ENCODE measurements at places on chromosomes 2 and 18. TPM values are rescaled to one million over a fixed set of nuclear protein-coding genes. Genes with fewer than 3 reads are reported as not detected.

DNA sequence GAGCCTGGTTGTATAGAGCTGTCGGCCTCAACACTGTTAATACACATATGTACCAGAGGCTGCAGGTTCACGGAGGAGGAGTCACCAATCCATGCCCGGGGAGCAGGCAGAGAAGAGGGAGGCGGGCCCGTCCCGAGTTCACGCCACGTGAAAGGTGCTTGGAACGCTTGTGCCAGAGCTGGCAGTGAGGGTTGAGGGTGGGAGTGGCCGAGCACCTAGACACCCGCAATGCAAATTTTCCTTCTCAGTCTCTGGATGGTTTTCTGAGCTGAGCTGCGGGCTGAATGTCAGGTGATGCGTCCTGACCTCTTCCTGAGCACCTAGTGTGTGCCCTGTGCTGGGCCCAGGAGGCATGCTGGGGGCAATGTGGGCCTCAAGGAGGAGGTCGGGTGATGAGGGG, 52.2 kb downstream of the ODC1 start:
- DNase-seq = no peak
- H3K27ac ChIP-seq = no peak overlapping the region
- no peaks in the 10 kb centered on the region for H3K4me1 ChIP-seq

GRCh38 chr18:9608298-9608697, 6.1 kb downstream of the PPP4R1 start:
- H3K36me3 ChIP-seq = peaks cover 6% of the 10 kb centered on the region
- no peak overlapping the region for H3K4me3 ChIP-seq
- no peaks in the 10 kb centered on the region for H3K27me3 ChIP-seq
- no peak overlapping the region for H3K27ac ChIP-seq
- peaks cover 7% of the 10 kb centered on the region for H3K4me1 ChIP-seq

MRPL30 gene
- 34.8 TPM for total RNA-seq

DNA sequence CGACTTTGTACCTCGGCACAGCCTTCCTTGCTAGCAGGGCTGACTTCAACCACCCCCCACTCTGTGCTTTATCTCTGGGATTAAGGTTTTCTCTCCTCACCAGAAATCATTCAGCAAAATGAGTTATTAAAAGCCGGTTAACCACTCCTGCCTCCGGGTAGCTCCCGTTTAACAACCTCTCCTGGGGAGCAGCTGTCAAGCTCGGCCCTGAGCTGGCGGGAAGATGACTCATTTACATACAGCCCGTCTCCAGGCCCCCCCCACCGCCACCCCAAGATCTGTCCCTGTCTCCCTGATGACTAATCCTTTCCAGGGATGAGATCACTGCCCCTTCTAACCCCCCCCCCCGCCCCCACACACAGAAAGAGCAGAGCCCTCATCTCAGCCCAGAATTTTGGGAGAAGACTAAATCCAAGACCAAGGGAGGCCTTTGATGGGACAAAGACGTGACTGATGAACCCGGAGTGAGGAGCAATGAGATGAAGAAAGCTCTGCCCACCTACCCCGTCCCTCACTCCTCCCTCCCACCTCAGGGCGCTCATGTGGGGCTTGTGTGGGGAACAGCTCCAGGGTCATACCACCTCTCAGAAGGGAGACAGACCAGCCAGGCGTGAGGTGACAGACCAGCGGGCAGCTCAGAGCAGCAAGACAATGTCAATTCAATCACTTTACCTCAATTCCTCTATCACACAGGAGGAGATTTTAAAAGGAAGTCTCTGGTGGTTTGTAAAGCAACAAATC, 131.4 kb downstream of the MSH2 start:
- peak overlapping the region; percentile 53 for H3K27ac ChIP-seq
- peaks cover 7% of the 10 kb centered on the region for H3K4me1 ChIP-seq
- H3K4me3 ChIP-seq = no peak overlapping the region
- no peaks in the 10 kb centered on the region for H3K36me3 ChIP-seq
- peak; percentile 89 for DNase-seq
- no peaks in the 10 kb centered on the region for H3K27me3 ChIP-seq

NXPH2 gene
- not detected for total RNA-seq

GRCh38 chr2:218925434-218925833, 34.0 kb upstream of the CDK5R2 start:
- no peak for DNase-seq
- peaks cover 24% of the 10 kb centered on the region for H3K27me3 ChIP-seq
- no peaks in the 10 kb centered on the region for H3K4me1 ChIP-seq
- H3K27ac ChIP-seq = no peak overlapping the region
- H3K36me3 ChIP-seq = no peaks in the 10 kb centered on the region
- no peak overlapping the region for H3K4me3 ChIP-seq

DNA sequence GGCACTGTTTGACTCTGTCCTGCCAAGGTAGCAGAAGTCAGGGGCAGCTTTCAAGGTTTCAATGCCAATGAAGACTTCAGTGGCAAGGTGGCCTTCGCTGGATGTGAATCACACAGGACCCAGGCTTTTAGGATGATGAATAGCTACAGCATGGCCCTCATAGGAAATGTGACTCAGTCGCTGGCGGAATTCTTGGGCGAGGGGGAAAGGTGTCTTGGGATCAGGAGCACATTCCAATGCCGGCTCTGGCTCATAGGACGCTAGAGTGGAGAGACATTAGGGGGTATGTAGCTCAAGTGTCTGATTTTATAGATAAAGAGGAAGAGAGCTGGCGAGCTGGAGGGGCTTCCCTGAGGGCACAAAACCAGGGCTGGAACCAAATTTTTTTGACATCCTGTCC, 68.6 kb downstream of the SMIM21 start:
- H3K36me3 ChIP-seq = no peaks in the 10 kb centered on the region
- H3K4me3 ChIP-seq = no peak overlapping the region
- peaks cover 3% of the 10 kb centered on the region for H3K27me3 ChIP-seq
- H3K4me1 ChIP-seq = no peaks in the 10 kb centered on the region

GRCh38 chr18:41524674-41525470, 430.2 kb upstream of the PIK3C3 start:
- no peak overlapping the region for H3K4me3 ChIP-seq
- H3K36me3 ChIP-seq = no peaks in the 10 kb centered on the region
- no peak overlapping the region for H3K27ac ChIP-seq
- no peak for DNase-seq

DNA sequence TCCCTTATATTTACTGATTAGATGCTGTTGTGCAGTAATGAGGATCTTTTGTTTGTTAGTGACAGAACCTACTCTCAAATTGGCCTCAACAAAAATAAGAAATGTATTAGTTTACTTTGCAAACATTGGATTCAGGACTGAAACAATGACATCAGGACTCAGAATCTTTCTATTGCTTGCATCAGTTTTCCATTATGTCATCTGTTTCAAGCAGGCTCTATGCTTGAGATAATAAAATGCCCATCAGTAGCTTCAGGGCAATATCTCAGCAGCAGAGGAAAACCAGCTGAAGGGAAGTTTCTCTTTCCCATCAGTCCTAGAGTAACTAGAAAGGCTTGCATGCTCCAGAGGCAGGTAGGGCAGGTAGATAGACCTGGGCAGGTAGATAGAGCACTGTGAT, 375.5 kb upstream of the SLC8A1 start:
- no peak for DNase-seq
- H3K36me3 ChIP-seq = no peaks in the 10 kb centered on the region
- no peak overlapping the region for H3K4me3 ChIP-seq
- no peak overlapping the region for H3K27ac ChIP-seq
- H3K4me1 ChIP-seq = no peaks in the 10 kb centered on the region

GRCh38 chr18:75395137-75395536, 32.4 kb downstream of the SMIM21 start:
- no peak overlapping the region for H3K27ac ChIP-seq
- no peak for DNase-seq
- no peaks in the 10 kb centered on the region for H3K36me3 ChIP-seq
- H3K4me1 ChIP-seq = no peaks in the 10 kb centered on the region
- H3K4me3 ChIP-seq = no peak overlapping the region
- peaks cover 35% of the 10 kb centered on the region for H3K27me3 ChIP-seq

DNA sequence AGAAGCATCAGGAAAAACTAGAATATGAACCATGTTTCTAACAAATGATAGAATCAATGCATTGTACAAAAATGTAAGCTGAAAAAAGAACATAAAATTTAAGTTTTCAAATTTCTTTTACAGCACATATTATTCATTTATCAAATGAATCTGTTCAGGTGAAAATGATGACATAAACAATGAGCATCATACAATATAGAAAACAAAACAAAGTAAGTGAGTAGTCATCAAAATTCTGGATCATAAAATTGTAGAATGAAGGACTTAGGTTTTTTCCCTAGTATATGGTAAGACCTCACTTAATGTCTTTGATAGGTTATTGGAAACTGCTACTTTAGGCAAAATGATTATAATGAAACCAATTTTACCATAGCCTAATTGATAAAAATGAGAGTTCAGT, 427.0 kb upstream of the KCNH7 start:
- H3K4me3 ChIP-seq = no peak overlapping the region
- no peak overlapping the region for H3K27ac ChIP-seq
- no peaks in the 10 kb centered on the region for H3K36me3 ChIP-seq
- H3K4me1 ChIP-seq = no peaks in the 10 kb centered on the region

DNA sequence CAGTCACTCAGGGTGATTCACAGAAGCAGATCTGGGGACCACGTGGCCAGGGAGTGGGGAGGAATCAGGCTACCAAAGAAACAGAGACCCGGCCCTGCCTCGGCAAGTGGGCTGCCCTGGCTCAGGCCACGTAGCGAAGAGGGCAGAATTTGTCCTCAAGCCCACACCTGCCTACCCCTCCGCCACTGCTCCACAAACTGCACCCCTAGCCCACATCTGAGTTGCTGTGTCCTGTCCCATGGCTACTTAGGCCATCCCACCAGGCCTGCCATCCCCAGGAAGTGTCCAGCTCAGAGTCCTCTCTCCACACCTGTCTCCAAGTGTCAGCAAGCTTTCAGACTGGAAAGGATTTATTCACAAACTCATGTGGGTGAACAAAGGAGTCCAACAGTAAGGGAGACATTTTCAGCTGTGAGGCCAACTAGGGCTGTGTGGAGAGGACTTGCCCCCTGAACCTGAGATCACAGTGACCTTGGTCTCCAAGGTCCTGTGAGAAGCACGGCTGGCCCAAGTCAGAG, 31.7 kb upstream of the ASPRV1 start:
- no peak overlapping the region for H3K27ac ChIP-seq
- H3K36me3 ChIP-seq = no peaks in the 10 kb centered on the region
- H3K4me3 ChIP-seq = no peak overlapping the region
- H3K4me1 ChIP-seq = peaks cover 5% of the 10 kb centered on the region

DNA sequence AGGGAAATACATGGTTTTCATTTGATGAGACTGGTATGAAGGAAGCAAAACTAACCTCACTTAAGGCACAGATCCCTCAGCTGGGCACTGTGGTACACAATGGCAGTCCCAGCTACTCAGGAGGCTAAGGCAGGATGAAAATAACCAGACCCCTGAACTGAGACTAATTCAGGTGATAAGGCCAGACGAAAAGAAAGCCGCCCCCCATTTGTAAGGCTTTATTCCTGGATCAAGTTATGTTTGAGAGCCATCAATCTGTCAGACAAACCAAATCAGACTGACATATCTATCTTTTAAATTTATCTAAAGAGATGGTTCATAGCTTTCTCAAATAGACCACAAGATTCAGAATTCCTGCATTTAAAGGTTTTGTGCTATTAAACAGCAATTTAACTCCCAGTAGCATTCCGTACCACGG, 4.1 kb downstream of the SRSF7 start:
- peaks cover 44% of the 10 kb centered on the region for H3K36me3 ChIP-seq
- H3K27ac ChIP-seq = no peak overlapping the region
- H3K4me1 ChIP-seq = peaks cover 3% of the 10 kb centered on the region
- DNase-seq = no peak

ITGB6 gene
- total RNA-seq = under 0.01 TPM

L3MBTL4 gene
- total RNA-seq = under 0.01 TPM

DNA sequence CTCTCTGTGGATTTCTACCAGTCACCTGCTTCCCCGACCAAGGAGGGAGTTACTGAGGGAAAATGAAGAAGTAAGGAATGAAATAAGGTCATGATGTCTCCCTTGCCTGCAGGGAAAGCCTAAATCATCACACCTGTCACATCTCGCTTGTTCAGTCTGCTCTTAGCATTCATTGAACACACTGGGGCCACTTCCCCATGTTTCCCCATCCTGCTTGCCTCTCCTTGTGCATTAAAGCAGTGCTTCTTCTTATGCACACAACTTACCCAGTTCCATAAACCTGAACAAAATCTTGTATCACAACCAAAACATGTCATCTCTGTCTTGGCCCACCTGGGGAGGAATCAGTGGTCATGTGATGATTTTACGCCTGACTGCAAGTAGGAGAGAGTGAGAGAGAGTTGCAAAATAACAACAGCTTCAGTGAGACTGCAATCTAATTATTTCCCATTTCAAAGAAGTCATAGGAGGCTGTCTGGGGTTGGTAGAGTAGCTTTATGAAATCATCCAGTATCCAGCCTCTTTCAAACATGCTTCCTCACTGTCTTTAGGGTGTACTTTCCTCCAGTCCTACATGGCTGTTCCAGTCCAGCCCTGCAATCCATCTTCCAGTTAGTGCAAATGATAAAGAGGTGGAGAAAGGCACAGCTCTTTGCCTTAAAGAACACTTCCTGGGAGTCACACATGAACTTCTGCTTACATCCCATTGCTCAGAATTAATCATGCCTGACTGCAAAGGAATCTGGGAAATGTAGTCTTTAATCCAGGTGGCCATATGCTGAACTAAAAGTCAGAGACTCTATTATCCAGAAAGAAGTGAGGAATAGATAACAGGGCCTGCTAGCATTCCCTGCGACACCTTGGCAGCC, 220.1 kb downstream of the HAUS1 start:
- DNase-seq = peak; percentile 62
- H3K27ac ChIP-seq = no peak overlapping the region
- H3K4me3 ChIP-seq = no peak overlapping the region
- H3K27me3 ChIP-seq = peaks cover 1% of the 10 kb centered on the region

DNA sequence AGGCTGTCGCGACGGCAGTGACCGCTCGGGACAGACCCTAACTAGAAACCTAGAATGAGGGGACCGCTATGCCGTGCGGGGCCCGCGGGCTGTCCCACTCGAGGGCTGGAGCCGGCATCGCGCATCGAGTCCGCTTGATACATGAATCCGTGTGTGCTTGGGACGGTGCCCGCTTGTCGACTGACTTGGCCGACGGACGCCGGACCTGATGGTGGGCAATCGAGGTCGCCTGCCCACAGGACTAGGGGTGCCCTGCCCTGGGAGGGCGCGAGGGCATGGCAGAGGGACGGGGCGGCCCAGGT, 749 bp upstream of the PTMA start:
- peaks cover 8% of the 10 kb centered on the region for H3K4me1 ChIP-seq
- H3K4me3 ChIP-seq = peak overlapping the region; percentile 6
- H3K27me3 ChIP-seq = no peaks in the 10 kb centered on the region
- DNase-seq = no peak

DNA sequence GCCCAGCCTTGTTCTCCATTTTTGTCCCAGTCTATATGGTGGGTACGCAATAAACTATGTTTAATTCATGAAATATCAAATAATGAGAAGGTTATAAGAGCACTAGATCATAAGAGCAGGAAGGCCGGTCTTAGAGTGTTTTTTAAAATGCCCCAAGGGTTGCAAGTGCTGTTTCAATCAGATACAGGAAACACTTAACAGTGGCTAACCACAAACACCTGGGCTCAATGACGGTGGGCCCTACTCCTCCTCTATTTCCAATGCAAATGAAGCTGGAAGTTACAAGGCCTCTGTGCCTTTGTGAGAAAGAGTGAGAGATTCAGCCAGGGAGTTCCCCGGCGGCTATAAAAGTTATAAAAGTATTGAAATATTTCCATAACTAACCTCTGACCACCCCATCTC, 18.9 kb upstream of the WDR33 start:
- H3K4me1 ChIP-seq = no peaks in the 10 kb centered on the region
- no peaks in the 10 kb centered on the region for H3K27me3 ChIP-seq
- no peaks in the 10 kb centered on the region for H3K36me3 ChIP-seq
- H3K27ac ChIP-seq = no peak overlapping the region
- no peak for DNase-seq

BUB1 gene
- 45.8 TPM for total RNA-seq

- peaks cover 12% of the 10 kb centered on the region for H3K27me3 ChIP-seq
- no peak overlapping the region for H3K27ac ChIP-seq
- DNase-seq = peak; percentile 54
- H3K4me1 ChIP-seq = peaks cover 4% of the 10 kb centered on the region
Observed at GRCh38 chr2:38116762-38117161, 40.8 kb upstream of the CYP1B1 start.
